NCI-H1694 treated with DMSO at 0.1 percent for 48 hours (cell line): ENCODE measurements at places on chromosomes 5 and 9.

DNA sequence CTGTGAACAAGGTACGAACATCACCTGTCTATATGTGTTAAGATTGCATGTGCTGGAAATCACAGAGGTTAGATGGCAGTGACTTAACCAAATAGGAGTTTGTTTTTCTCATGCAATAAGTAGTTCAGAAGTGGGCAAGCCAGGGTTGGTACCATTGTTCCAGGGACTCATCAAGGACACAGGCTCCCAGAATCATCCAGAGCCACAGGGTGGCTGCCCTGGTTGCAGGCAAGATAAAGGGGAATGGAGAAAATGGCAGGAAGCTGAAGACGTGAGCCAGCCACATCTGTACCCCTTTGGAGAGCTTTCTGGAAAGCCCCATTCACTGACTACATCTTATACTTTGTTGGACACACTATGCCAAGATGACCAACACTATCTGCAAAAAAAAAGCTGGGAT, 126.0 kb upstream of the IL12B start:
- DNase-seq: no peak

DNA sequence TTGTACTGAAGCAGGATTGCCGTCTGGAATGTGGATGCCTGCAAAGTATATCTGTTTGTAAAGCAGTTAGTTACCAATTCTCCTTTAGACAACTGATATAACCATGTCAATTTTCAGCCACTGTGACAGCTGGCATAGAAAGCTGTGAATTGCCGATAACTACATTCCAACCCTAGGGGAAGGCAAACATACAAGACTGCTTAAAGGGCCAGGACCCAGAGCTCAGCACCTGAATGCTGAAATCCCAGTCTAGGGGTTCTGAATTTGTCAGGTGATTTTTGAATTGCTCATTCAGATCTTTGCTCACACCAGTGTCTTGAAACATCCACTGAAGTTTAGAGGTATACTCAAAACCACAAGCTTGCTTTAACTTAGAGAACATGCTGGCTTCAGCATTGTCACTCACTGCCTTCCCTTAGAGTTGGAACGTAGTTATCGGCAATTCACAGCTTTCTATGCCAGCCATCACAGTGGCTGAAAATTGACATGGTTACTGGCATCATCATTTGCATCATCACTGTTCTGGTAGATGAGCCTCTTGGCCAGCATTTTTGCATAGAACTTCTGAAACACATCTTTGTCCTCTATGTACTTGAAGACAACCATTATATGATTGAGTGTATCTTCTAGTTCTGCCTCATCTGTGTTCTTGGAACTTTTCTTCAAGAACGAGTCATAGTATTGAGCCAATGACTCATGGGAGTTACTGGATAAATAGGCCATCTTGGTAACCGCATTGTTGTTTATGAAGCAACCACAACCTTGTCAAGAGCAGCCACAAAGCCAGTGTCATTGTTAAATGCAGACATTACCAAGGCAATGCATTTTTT, 82.1 kb downstream of the CCDC192 start:
- DNase-seq: no peak

- no peak for DNase-seq
Measured at GRCh38 chr9:80883426-80883825, 805.9 kb downstream of the TLE1 start.

GRCh38 chr5:82339792-82340191, 61.6 kb upstream of the RPS23 start:
- DNase-seq: no peak

DNA sequence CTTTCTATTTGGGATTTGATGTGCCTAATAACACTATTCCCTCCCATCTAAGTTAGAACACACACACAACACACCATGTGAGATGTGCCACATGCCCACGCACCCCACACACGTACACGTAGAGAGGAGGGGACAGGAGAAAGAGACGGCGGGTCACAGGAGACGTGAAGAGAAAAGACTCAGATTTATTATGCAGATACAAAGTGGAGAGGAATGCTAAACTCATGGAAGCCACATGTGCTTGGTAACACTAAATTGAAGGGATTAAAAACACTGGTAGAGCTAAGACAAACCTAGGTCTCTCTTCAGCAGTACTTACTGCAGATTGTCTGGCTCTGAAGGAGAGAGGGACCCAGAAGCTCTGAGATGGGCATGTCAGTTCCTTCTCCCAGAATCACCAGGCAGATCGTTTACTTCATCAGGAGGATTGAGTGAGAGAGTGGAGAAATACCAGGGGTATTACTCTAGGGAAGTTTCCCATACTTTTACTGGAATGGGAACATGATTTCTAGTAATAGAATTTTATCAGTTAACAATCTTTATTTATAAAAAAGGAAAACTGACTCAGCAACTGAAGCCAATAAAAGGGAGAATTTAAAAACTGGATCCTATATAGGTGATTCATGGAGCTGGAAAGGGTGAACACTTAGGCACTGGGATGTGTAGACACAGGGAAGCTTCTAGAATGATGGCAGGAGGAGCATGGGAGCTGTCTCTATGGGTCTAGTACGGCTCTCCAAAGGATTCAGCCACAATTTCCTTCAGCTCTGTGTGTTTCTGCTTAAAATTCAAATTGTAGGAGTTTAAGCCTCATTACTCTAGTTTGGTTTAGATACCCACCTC, 139.4 kb downstream of the MACIR start:
- DNase-seq: no peak

DNA sequence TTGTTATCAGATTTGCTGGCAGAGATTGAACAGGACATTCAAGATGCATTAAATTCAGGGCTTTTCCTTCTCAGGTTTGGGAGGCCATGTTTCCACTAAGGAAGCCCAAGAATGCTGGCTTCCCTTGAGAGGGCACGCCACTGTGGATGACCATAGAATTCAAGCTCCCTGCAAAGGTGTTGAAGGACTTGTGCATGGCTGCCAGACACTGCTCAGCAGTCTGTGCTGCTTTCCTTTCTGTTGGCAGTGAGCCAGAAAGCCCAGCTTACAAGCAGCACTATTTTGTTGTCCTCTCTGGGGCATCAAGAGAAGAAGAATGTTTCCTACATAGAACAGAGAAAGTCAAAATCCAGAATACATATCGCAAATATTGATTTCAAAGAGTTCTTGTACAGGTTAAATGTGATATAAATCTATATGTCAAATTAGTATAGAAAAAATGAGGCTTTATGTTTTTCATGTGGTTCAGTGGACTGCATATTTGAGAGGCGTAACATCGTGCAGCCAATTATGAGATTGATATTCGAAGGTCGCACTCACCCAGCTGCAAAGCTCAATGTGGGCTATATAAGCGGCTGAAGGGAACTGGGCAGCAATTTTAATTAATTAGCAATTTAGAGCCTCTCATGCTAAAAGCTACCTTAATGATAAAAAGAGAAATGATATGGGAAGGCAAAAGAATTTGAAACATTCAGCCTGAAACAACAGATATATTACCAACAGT, 103.1 kb upstream of the ISL1 start:
- peak; percentile 16 for DNase-seq

DNA sequence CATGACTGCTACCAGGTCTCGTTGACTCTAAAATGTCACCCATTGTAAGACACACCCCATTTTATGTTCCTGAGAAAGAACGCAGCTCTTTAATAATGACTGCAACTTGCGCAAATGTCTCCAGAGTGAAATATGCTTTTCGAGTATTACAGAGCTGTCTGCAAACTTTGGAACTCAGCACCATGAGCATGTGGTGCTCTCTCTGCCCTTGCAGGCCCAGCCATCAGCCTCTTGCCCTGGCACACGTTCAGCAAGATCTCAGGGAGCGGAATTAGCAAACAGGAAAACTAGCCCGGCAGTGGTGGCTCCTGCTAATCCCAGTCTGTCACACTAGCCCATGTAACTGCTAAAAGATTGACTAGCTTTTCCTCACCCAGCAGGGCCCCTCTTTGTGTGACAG, 114.5 kb upstream of the SLC1A3 start:
- DNase-seq: no peak
